Esophagus squamous epithelium (tissue), 5 donors: ENCODE measurements at places on chromosomes 6 and 20. TPM values are rescaled to one million over a fixed set of nuclear protein-coding genes. Genes with fewer than 3 reads are reported as not detected.

DNA sequence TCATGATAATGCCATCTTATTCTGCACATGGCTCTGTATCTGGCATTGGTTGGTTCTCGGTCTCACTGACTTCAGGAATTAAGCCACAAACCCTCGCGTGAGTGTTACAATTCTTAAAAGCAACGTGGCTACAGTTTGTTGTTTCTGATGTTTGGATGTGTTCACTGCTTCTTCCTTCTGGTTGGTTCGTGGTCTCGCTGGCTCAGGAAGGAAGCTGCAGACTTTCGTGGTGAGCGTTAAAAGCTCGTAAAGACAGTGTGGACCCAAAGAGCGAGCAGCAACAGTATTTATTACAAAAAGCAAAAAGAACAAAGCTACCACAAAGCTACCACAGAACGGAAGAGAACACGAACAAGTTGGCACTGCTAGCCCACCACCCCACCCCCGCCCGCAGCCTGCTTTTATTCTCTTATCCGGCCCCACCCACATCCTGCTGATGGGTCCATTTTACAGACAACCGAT is 51.1 kb downstream of the MYLIP start:
- H3K36me3 ChIP-seq: no peaks in the 10 kb centered on the region
- no peak overlapping the region for H3K27ac ChIP-seq
- no peak for DNase-seq
- peaks cover 19% of the 10 kb centered on the region for H3K4me1 ChIP-seq

The OR12D3 gene
- not detected for total RNA-seq

GRCh38 chr20:20092827-20093226 is 40.5 kb downstream of the CFAP61 start:
- no peaks in the 10 kb centered on the region for H3K4me1 ChIP-seq
- no peaks in the 10 kb centered on the region for H3K27me3 ChIP-seq
- DNase-seq: no peak
- no peak overlapping the region for H3K27ac ChIP-seq

GRCh38 chr20:24582373-24583168 is 113.1 kb downstream of the SYNDIG1 start:
- H3K4me3 ChIP-seq: no peak overlapping the region
- H3K4me1 ChIP-seq: no peaks in the 10 kb centered on the region
- H3K27me3 ChIP-seq: no peaks in the 10 kb centered on the region
- no peaks in the 10 kb centered on the region for H3K36me3 ChIP-seq
- DNase-seq: no peak
- H3K27ac ChIP-seq: no peak overlapping the region

GRCh38 chr20:54587408-54587807 is 112.0 kb downstream of the DOK5 start:
- no peaks in the 10 kb centered on the region for H3K4me1 ChIP-seq
- DNase-seq: no peak
- no peak overlapping the region for H3K27ac ChIP-seq
- no peaks in the 10 kb centered on the region for H3K36me3 ChIP-seq
- no peaks in the 10 kb centered on the region for H3K27me3 ChIP-seq
- H3K4me3 ChIP-seq: no peak overlapping the region

The CCDC167 gene
- total RNA-seq: 41.5 TPM

DNA sequence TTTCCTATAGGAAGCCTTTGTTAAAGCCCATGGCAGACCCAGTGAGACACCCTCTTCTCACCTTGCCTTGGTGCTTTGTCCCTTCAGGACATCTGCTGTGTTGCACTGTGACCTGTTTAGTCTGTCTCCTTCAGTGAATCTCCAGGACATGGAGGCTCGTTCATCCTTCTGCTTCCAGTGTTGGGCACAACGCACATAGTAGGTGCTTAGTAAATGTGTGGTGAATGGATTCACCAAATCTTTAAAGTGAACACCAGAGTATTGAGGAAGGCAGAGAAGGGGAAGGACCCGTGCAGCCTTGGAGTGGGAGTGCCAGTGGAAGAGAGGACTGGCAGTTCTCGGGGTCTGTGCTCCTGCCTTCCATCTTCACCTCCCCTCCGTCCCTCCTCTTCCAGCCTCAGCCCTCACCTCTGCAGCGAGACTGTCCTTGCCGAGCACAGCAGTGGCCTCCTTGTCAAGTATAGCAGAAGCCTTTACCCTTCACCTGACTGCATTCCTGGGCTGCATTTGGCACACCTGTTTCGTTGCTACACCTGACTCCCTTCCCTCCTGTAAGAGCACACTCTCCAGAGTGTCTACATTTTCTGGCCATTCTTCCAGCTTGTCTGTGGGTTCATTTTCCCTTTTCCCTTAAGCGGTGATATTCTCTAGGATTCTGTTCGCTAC is 49.2 kb downstream of the ARID1B start:
- peak overlapping the region; percentile 76 for H3K27ac ChIP-seq
- no peak overlapping the region for H3K4me3 ChIP-seq
- DNase-seq: no peak
- peaks cover 3% of the 10 kb centered on the region for H3K36me3 ChIP-seq
- no peaks in the 10 kb centered on the region for H3K27me3 ChIP-seq
- H3K4me1 ChIP-seq: peaks cover 27% of the 10 kb centered on the region

The PRRT1 gene
- 0.35 TPM for total RNA-seq

The KCNS1 gene
- 0.80 TPM for total RNA-seq

DNA sequence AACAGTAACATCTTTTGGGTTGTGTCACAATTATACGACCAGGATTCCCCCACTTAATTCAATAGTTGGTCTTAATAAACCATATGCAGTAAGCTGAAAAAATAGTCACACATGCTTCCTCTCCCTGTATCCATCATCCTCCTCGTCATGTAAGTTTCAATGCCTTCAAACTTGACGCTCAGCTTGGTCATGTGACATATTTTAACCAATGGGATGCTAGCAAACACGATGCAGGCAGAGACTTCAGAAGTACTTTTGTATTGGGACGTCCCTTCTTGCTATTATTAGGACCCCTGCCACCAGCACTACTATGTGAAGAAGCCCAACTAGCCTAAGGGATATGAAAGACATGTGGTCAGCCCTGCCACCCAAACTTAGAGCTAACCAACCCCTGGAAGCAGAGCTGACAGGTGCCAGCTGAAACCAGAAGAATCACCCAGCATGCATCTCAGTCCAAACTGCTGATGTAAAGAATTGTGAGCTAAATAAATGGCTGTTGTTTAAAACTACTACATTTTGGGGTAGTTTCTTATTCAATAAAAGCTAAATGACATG is 49.3 kb downstream of the CGA start:
- no peak overlapping the region for H3K27ac ChIP-seq
- no peaks in the 10 kb centered on the region for H3K27me3 ChIP-seq
- no peaks in the 10 kb centered on the region for H3K36me3 ChIP-seq
- H3K4me3 ChIP-seq: no peak overlapping the region
- H3K4me1 ChIP-seq: no peaks in the 10 kb centered on the region
